ENCODE measurements at places on chromosomes 7 and 10.

- DNase-seq = no peak
These were observed 604.9 kb upstream of the ADARB2 start for GRCh38 chr10:2342206-2342605.

DNA sequence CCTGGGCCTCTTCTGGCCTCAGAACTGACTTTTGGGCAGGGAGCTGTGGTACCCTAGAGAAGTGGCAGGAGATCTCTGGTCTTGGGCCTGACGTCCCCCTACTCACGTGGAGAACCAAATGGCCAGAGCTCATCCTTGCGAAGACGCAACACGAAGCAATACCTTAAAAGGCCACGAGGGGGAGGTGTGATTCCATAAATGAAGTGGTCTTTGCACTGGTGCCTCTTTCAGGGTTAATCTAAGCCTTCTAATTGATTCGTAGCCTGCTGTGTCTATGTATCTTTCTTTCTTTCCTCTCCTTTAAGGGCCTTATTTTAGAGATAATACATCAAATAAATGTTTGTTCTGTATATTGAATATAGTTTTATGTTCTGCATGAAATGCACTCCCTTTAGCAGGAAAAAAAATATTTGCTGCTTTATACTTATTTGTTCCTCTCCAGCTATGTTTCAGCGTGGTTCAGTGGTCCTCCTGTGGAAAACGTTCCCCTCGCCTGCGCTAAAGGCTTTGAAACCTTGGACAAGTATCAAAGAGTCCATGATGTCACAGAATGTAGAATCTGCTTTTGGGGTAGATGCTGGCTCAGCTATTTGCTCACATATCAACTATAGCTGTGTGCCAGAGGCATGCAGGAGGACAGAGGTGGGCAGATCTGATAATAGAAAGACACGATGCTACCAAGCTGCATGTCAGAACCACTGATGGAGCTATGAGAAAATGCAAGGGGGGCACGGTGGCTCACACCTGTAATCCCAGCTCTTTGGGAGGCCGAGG lies 41.0 kb downstream of the STRA8 start:
- DNase-seq = peak; percentile 59

DNA sequence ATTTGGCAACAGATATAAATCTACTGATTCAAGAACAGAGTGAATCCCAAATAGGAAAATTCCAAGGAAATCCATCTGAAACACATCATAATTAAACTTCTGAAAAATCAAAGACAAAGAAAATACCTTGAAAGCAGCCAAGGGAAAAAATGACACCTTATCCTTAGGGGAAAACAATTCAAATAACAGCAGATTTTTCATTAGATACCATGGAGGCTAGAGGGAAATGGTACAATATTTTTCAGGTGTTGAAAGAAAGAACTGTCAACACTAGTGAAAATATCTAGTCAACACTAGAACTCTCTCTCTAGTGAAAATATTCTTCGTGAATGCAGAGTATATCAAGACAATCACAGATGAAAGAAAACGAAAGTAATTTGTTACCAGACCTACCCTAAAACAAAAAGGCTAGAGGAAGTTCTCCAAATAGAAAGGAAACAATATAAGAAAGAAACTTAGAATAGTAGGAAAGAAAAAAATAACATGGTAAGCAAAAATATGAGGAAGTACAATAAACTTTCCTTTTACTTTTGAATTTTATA lies 5.7 kb upstream of the FAM241B start:
- no peak for DNase-seq

- no peak for DNase-seq
These were observed 105.7 kb downstream of the ATE1 start for GRCh38 chr10:121822180-121822579.

- DNase-seq = no peak
These were observed 249.7 kb upstream of the NPY start for GRCh38 chr7:24034251-24034650.

DNA sequence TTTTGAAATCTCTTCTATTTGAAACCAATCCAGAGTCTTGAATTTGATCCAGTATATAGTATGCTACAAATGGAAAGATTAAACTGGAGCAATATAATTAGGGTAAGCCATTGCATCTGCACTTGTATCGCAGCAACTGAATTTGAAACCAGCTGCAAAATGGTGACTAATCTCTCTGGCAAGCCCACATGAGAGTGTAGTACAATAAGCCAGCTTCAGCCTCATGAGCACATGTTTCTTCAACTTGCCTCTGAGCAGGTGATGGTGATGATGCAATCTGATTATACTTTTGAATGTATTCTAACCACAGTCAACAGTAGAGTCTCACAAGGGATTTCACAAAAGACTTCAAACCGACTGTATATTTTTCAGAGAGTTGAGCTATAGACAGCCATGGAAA lies 829 bp upstream of the RPA3 start:
- peak; percentile 97 for DNase-seq

DNA sequence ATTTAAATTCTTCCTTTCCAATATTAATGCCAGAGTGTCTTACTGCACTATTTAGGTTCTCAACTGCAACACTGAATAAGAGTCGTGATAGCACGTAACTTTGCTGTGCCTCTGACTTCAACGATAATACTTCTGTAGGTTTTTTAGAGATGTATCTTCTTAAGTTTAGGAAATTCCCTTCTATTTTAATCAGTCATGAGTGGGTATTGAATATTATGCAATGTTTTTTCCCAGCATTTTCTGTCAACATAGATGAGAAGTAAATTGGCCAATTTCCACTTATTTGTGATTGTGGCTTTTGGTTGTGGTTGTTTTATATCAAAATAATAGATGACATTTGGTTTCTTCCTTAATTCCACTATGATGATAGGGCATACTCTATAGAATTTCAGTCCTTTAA lies 6.7 kb upstream of the STK17A start:
- no peak for DNase-seq

GRCh38 chr7:108063520-108063933 lies 60.6 kb upstream of the LAMB1 start:
- no peak for DNase-seq

DNA sequence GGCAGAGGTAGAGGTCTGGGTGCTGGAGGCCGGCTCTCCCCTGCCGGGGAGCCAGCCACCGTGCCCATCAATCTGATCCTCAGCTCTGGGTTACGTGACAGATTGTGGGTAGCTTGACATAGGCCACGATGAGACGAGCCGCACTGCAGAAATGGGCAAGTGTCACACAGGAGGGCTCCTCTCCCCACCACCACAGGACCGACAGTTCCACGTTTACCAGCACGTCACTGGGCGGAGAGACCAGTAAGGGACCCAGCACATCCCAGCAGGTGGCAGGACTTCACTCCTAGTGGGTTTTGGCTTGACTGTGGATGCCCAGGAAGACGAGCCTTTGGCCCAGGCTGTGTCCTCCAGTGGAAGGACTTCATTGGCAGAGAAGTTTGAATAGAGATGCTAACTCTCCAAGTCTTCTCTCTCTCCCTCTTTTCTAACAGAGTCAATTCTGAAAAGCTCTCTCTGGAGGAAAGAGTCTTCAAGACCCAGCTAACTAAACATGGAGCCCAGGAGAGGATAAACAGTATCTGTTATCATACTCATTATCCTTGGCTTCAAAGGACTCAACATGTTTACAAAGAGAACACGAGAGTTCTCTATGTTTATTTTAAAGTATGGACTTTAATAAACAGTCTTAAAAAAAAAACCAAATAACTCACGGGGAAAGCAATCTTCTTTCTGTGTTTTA lies 129.3 kb upstream of the JCAD start:
- DNase-seq = no peak

DNA sequence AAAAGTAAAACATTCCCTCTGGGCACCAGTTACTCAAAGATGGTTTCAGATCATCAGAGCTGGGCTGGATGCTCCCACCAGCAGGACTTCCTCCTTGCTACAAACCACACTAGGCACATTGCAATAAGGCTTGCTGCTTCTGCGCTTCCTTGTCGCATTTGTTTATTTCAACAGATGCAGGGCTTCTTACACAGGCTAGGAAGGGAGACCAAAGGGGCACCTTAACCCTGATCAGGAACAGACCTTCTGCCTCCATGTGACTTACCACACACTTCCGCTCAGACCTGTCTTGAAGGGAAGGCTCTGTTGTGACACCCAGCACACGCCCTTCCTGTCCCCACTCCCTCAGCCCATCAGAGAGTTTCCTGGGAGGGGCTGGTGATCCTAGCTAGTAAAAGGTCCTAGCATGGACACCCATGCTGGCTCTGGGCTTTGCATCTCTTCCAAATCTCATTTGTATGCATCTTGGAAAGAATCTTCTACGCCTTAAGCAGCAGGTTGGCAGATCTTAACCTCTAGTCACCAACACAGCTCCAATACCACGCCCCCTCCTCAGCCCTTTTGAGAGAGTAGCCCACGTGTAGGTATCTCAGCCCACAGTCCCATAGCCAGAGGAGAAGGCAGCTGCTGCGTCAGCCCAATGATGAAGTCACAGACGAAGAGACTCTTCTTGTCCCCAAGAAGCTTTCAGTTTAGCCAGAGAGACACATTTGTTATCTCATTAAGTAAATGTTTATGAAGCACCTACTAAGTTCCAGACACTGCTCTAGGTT lies 47.1 kb upstream of the SVIL start:
- DNase-seq = no peak

DNA sequence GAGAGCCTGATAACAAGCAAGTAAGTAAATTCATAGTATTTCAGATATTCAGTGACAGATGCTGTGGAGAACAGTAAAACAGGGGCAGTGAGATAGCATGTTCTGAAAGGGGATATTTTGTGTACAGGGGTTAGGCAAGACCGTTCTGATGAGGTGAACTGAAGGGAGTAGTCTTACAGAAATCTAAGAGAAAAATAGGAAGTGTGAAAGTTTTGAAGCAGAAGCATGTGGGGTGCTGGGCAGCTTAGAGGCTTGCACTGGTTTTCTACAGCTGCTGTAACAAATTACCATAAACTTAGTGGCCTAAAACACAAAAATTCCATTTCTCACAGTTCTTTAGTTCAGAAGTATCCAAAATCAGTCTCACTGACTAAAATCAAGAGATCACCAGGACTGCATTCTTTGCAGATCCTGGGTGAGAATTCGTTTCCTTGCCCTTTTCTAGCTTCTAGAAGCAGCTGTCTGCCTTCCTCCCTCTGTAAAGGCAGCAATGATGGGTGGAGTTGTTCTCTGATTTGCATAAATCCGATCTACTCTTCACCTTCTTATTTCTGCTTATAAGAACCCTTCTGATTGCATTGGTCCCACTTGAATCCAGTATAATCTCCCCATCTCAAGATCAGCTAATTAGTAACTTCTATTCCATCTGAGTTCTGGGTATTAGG lies 7.5 kb upstream of the KLF14 start:
- no peak for DNase-seq

GRCh38 chr10:130435961-130436360 lies 299.8 kb downstream of the GLRX3 start:
- no peak for DNase-seq

- no peak for DNase-seq
These were observed 19.3 kb upstream of the NUP205 start for GRCh38 chr7:135538376-135538775.

GRCh38 chr10:77892021-77892739 lies 34.4 kb downstream of the DLG5 start:
- no peak for DNase-seq

GRCh38 chr7:156503196-156503595 lies 137.4 kb upstream of the RNF32 start:
- no peak for DNase-seq

GRCh38 chr10:107616031-107616430 lies 451.5 kb upstream of the SORCS1 start:
- DNase-seq = no peak

GRCh38 chr7:109751241-109751640 lies 1181.6 kb downstream of the DNAJB9 start:
- DNase-seq = no peak

GRCh38 chr7:81158189-81158588 lies 239.3 kb upstream of the SEMA3C start:
- DNase-seq = no peak

DNA sequence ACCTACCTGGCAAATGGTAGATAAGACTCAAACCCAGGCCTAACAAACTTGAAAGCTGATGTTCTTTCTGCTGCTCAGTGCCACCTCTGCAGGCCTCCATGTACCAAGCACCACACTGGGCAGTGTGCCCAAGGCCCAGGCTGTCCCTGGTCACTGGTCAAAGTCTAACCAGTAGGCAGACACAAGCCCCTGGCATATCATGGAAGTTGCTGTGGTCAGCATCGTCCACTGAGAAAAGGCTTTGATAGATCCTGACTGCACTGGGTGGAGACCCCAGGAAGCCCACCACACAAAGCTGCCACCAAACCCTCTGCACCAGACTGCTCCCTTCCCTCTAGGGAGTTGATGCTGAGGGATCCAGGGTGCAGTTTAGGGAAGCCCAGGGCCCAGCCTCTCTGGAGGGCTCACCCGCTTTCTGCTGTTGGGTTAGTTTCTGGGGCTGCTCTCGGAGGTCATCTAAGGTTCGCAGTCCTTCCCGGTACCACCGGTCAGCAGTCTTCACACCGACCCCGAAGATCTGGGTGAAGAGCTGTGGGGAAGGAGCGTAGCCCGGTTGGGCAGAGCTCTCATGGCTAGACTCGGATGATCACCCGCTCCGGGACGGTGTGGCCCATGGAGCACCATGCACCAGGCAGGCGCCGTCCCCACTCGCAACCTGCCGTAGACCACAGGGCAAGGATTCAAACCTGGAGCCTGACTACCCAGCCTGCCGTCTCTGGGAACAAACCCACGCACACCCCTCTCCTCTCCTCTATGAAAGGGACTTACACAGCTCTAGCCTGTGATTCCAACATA lies 6.0 kb downstream of the POLM start:
- DNase-seq = no peak

GRCh38 chr7:36439624-36440023 lies 50.0 kb downstream of the ANLN start:
- DNase-seq = no peak

GRCh38 chr10:130409931-130410330 lies 273.7 kb downstream of the GLRX3 start:
- DNase-seq = no peak

DNA sequence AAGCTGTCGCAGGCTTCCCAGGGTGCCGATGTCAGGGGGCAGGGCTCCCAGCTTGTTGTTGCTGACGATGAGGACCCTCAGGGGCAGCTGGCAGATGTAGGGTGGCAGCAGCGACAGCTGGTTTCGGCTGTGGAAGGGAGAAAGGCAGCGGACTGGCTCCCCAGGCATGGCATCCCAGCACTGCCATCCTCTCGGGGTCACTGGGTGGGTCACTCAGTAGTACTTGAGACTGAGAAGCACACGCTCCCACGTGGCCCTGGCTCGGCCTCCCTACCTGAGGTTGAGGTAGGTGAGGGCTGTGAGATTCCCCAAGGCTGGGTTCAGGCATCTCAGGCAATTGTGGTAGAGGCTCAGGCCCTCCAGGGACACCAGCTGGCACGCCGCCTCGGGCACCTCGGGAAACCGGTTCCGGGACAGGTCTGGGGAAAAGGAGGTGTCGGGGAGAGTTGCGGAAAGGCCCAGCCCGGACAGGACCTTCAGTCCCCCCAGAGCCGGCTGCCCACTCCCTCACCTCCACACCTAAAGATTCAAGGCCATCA lies 3.8 kb downstream of the LRCH4 start:
- DNase-seq = no peak
